ENCODE measurements at places on chromosomes 4 and X.
A peak's percentile ranks its signal among the peaks of the same experiment; 100 is the strongest.

DNA sequence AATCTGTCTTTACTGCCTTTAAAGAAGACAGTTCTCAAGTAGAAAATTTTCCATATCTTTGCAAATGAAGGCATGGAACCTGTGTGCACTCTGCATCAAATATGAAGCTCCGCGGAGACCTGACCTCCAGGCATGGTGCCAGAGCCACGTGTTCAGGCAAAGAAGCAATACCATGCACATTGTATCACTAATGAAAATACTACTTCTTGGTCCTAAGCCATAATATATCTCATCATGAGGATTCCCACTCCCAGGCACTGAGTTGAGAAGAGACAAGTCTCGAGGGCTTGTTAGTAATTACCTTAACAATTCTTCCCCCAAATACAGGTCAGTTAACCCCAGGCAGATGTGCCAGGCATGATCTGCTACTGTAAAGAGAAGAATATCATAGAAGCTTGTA, 56.7 kb downstream of the PCDH19 start:
- no peak for DNase-seq

DNA sequence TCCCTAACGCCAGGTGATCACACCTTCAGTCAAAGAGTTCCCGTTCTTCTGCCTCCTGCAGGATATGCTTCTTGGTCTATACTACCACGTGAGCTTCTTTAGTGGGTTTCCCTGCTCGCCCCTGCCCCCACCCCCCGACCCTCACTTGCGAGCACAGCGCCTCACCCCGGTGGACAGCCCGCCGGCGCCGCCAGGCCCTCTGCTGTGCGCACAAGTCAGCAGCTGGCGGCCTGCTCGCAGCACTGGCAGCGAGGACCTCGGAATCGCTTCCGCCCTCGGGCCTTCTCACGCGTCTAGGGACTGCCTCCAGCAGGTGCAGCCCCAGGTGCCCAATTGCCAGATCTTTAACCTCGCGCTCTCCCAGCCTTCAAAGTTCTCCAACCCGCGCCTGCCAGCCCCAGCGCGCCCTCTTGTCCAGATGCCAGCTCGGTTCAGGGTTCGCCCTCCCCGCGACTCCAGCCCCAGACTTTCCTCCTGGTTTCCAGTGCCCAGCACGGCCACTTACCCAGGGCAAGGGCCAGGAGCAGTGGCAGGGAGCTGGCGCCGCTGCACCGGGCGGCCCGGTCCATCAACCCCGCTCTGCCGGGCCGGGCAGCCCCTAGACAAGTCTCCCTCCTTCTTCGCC, 454 bp downstream of the BTC start:
- peak; percentile 25 for DNase-seq

DNA sequence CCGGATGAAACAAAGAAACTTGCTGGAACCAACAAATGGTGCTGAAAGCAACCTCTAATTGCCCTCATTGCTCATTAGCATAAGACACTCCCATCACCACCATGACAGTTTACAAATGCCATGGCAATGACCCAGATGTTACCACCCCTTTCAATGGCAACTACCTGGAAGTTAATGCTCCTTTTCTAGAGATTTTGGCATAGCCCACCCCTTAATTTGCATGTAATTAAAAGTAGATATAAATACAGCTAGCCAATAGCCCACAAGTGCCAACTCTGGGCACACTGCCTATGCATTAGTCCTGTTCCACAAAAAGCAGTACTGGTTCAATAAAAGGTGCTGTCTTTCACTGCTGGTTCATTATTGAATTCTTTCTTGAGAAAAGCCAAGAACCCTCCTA, 410.3 kb upstream of the PPP1R2C start:
- no peak for DNase-seq

DNA sequence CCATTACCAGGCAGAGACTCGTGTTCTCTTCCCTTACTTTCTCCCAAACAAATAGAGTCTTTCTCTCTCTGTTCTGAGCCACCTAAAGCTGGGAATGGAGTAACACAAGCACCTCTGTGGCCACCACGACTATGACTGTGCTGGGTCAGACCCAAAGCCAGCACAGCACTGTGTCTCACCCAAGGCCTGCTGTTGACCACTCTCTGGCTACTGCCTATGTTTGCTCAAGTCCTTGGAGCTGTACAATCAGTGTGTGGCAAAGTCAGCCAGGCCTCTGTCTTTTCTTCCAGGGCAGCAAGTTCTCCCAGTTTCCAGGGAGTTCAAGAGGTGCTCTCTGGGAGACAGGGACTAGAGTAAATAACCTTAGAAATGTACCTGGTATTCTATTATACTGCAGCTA, 239.4 kb downstream of the FAM47A start:
- DNase-seq, result no peak

DNA sequence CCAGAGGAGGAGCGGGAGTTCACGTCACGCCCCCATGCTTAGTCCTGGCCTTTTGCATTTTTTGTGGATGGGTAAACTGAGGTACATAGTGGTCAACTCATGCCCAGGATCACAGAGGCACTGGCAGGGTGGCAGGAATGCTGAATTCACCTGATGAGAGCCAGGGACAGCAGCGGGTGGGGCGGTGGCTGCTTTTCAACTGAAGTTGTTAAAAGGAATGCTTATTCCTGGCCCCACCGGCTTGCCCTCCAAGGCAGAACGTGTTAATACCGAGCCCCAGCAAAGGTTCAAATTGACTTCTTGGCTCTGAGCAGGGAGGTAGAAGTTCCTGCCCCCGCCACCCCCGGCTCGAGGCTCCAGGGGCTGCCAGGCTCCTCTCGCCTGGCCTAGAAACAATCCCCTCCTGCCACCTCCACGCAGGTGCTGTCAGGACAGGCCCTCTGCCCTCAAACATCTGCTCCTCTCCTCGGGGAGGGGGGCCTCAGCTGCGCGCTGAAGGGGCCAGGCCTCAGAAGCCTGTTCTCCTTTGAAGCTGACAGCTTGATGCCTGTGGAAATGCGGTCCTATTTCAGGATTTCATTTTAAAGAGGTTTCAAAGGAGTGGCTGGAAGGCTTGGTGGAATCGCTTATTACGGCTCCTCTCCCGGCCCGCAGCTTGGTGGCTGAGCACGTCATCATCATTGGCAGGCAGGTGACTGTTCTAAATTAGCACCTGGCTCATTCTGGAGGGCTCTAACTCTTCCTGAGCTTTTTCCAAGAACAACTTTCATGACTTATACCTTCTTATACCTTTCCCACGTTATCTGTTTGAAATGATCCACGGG, 93.0 kb downstream of the PHKA2 start:
- peak; percentile 21 for DNase-seq

- no peak for DNase-seq
Observed at GRCh38 chr4:38482696-38483095, 181.3 kb upstream of the KLF3 start.

DNA sequence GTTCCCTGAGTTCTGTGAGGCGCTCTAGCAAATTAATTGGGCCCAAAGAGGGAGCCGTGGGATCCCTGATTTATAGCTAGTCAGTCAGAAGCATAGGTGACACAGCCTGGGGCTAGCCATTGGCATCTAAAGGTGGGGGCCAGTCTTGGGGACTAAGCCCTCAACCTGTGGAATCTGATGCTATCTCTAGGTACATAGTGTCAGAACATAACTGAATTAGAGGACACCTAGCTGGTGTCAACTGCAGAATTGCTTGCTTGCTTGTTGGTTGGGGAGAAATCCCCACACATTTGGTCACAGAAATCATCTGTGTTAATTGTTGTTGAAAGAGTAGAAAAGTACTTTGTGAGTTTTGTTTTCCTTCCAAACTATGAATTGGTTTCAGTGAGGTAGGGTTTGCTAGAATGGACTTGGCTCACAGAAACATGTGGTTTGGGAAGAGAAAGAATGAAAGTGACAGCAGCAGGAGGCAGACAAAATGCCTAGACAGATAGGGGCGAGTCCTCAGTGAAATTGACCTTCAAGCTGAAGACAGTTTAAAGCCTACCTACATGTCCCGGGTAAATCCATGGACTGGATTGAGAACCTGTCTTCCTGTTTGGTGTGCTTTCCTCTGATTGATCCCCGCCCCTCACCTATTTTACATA, 12.8 kb upstream of the GPR82 start:
- no peak for DNase-seq

GRCh38 chr4:123682931-123683330, 286.3 kb downstream of the SPRY1 start:
- no peak for DNase-seq

GRCh38 chr4:106864231-106864630, 171.9 kb downstream of the DKK2 start:
- DNase-seq, result no peak

DNA sequence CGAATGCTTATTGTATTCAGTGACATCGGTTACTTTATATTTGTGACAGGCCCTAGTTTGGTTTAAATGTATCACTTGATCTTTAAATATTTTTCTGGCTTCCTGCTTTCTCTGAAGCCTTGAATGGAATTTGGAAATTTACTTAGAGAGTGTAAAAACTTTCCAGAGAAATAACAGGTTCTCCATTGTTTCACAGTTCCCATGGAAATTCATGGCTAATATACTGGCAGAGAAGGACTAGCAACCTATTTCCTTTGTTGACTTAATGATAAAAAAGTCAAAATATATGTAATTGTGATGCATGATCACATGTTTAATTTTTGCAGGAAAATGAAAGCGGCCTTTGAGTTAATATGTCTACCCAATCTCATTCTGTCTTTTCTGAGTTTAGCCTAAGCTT, 13.2 kb downstream of the NEIL3 start:
- no peak for DNase-seq

DNA sequence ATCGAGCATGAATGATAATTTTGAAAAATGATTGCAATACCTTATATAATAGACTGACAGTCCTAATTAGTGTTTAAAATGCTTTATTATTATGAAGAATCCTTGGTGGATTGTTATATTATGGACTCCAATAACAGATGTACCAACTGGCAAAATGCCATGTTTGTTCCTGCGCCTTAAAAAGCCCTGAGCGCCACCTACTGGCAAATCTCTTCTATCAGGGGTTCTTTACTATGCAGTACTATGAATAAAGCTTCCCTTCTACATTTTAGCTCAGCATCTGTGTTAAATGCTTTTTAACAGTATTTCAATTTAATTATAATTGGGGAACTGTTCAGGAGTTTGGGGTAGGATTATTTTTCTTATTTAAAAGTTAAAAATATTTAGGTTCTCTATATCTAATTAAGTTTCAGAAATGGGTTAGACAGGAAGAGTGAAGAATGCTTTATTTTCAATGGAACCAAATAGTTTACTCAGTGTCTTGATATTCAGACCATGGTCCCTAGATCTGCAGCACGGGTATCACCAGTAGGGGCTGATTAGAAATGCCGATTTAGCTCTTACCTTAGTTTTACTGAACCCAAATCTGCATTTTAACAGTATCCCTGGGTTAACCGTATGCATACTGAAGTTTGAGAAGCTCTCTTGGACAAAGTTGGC, 20.0 kb downstream of the CFAP97 start:
- DNase-seq, result peak; percentile 17

DNA sequence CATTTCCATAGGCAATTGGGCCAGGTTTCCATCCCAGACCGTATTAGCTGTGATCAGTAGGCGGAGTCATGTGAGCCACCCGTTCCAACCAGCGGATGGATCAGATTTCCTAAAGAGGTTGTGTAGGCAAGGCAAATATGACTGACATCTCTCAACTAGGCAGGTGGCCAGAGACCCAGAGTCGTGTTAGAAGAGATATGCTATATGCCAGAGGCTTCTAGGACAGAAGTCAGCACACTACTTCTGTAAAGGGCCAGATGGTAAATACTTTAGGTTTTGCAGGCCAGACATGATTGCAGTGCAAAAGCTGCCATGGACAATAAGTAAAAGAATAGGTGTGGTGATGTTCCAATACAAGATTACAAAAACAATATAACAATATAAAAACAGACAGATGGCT, 788.4 kb downstream of the RPA4 start:
- DNase-seq, result peak; percentile 48

DNA sequence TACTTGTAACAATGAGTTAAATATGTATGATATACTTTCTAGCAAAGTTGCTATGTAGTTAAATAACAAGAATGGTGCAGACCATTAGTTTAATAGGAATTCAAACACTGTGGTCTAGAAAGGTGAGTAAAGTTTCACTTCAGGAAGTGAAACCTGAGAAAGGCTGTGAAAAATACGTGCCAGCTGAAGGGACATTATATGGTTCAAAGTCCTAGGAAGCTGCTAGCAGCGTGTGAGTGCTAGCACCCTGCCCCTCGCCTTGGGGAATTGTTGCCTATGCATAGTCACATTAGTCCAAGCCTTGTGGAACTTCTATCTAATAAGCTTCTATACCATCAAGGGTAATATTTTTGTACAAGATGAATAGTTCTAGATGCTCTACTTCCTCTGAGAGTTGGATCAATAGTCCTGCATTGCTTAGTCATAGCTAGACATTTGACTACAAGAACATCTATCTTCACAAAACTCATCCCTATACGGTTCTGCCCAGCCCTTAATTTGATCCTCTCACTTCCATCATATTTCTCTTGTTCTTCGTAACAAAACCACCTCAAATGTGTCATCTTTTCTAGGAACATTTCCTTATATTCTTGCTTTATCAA, 45.8 kb upstream of the ARSJ start:
- no peak for DNase-seq

DNA sequence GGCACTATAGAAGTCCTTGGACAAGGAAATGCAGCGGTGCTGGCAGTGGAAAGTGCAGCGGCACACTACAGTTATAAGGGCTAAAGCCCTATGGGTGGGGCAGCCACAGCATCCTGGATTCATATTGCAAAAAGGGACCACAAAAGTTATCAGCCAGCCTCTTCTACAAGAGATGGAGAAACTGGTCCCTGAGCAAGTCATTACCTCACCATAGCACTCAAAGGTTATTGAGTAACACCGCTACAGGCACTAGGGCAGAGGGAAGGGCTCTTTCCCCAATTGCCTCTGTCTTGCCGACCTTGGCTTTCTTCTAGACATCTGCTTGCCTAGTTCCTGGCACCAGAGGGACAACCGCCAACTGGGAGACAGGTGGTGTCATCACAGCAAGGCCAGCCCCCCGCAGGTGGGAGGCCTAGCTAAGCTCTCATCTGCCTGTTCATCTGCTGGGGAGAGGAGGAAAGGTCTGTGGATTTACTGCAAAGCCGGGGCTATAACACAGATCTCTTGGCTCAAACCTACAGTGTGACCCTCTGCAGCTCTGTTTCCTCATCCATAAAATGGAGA, 600.0 kb downstream of the BCOR start:
- DNase-seq, result peak; percentile 31

DNA sequence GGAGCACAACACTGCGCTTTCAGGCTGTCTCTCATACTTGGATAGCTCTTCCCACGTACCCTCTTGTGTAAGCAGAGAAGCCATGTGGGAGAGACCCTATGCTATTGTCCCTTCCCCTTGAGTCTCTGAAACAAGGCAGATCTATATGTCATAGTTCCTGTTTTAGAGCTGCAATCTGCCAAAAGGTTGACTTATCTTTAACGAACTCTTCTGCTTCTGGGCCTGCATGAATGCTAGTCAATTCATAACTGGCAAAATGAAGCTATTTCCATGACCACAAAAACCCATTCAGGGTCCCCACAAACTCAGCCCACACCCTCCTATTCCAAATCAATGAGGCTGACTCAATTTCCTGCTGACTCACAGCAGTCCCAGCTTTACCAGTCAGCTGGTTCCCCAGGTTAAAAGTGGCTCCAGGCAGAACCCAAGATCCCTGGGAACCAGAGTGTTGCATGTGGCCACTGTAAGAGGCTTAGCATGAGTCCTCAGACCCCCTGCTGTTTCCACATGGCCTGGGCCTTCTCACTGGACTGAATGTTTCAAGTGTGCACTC, 25.3 kb upstream of the SOD3 start:
- no peak for DNase-seq
